MCF 10A (cell line): ENCODE measurements at places on chromosomes 13 and 19. TPM values are rescaled to one million over a fixed set of nuclear protein-coding genes. Genes with fewer than 3 reads are reported as not detected.

SPATA13 gene
- 2.2 TPM in 2 replicates for total RNA-seq

ACER1 gene
- total RNA-seq, result not detected in 2 replicates

TJP3 gene
- 0.69 and 1.6 TPM in 2 replicates for total RNA-seq

- no peak for DNase-seq
Measured at GRCh38 chr19:6263735-6264444, 15.9 kb downstream of the MLLT1 start.

DNA sequence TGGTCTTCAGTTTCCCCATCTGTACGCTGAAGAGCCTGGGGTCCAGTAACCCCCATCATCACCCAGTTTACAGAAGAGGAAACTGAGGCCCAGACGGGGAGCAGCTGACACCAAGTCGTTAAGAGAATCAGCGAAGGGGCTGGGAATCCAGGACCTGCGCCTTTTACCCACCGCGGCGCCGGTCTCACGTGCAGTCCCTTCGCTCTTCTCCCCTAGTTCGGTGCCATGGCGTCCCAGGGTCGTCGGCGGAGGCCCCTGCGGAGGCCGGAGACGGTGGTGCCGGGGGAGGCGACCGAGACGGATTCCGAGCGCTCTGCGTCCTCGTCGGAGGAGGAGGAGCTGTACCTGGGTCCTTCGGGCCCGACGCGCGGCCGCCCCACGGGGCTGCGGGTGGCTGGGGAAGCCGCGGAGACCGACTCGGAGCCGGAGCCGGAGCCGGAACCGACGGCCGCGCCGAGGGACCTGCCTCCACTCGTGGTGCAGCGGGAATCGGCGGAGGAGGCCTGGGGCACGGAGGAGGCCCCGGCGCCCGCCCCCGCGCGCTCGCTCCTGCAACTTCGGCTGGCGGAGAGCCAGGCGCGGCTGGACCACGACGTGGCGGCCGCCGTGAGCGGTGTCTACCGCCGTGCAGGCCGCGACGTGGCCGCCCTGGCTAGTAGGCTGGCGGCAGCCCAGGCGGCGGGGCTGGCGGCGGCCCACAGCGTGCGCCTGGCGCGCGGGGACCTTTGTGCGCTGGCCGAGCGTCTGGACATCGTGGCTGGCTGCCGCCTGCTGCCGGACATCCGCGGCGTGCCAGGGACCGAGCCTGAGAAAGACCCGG is 698 bp downstream of the BLOC1S3 start:
- peak; percentile 42 for DNase-seq

DNA sequence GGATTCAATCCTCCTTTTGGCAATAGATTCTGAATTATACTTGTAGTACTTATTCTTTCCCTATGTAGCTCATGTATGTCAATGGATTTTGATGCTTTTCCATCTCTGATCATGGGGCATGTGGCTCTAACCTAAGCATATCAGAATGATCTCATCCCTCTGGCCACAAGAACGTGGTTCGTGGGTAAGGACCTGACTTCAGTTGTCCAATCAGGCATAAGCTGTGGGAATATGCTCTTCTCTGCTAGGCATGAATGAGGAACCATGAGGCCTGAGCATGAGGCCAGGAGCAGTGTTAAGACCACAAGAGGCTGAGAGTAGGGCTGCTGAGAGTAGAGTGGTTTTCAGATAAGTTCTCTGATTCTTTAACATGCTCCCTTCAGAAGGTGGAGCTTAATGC is 292.4 kb upstream of the TSHZ3 start:
- DNase-seq, result no peak

- no peak for DNase-seq
Measured at GRCh38 chr19:50673118-50673517, 23.9 kb downstream of the C19orf81 start.

DNA sequence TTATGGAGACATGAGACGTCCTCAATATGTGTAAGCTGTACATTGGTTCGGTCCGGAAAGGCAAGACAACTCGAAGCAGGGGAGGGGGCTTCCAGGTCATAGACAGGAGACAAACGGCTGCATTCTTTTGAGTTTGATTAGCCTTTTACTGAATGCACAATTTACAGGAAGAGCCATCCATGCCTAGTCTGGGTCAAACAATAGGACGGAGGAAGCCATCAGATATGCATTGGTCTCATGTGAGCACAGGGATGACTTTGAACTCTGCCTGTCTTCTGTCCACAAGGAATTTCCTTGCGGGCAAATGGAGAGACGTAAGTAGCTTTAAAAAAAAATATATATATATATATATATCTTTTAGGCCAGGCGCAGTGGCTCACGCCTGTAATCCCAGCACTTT is 1.9 kb upstream of the CCNP start:
- DNase-seq, result no peak

GRCh38 chr13:102651892-102652291 is 43.0 kb downstream of the METTL21C start:
- peak; percentile 79 for DNase-seq

- no peak for DNase-seq
Measured at GRCh38 chr13:23690668-23691067, 120.5 kb downstream of the TNFRSF19 start.

DNA sequence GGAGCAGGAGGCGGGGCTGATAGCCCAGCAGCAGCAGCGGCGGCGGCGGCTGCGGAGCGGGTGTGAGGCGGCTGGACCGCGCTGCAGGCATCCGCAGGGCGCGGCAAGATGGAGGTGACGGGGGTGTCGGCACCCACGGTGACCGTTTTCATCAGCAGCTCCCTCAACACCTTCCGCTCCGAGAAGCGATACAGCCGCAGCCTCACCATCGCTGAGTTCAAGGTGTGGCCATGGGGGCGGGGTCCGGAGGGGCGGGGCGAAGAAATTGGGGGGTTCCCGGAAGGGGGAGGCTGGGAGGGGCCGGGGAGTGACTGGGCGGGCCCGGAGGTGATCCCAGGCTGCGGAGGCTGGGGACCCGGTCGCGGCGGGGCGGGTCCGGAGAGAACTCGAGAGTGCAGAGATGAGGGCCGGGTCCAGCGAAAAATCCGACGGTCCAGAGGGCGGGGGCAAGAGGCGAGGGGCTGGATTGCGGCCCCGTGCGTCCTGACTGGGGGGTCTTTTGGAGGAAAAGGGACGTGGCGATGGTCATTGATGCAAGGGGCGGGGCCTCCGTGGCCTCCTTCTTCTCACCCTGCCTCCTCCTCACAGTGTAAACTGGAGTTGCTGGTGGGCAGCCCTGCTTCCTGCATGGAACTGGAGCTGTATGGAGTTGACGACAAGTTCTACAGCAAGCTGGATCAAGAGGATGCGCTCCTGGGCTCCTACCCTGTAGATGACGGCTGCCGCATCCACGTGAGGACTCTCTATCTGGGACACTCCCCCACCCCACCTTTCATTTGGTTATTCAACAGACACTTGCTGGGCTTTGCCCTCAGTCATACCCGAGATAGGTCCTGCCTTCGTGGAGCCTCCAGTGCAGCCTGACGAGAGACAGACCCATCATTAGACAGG is at the start of gene TBCB:
TSS of gene TBCB (plus strand) at position 16 of the 891 bp plus-strand sequence. CDS start at position 109, 93 bp downstream.
- no peak for DNase-seq

- no peak for DNase-seq
Measured at GRCh38 chr13:62524061-62524460, 1108.4 kb upstream of the PCDH20 start.

- DNase-seq, result peak; percentile 35
Measured at GRCh38 chr19:1471010-1471514, 8.0 kb downstream of the C19orf25 start.

DNA sequence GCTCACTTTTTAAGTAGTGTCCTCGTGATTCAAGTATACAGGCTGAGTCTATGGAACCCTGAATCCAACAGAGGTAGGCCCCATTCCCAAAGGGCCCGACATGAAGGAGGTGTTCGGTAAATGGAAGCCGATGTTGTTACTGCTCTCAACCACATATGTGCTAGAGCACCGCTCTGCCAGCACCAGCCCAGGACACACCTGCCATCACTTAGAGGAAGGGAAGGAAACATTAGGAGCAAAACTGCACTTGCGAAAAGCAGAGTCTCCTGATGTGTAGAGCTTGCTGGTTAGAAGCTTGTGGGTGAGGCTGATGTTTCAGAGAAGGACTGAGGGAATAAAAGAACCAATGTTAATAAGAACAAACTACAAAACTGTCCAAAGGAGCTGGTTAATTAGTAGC is 9.4 kb upstream of the CCDC97 start:
- no peak for DNase-seq

DNA sequence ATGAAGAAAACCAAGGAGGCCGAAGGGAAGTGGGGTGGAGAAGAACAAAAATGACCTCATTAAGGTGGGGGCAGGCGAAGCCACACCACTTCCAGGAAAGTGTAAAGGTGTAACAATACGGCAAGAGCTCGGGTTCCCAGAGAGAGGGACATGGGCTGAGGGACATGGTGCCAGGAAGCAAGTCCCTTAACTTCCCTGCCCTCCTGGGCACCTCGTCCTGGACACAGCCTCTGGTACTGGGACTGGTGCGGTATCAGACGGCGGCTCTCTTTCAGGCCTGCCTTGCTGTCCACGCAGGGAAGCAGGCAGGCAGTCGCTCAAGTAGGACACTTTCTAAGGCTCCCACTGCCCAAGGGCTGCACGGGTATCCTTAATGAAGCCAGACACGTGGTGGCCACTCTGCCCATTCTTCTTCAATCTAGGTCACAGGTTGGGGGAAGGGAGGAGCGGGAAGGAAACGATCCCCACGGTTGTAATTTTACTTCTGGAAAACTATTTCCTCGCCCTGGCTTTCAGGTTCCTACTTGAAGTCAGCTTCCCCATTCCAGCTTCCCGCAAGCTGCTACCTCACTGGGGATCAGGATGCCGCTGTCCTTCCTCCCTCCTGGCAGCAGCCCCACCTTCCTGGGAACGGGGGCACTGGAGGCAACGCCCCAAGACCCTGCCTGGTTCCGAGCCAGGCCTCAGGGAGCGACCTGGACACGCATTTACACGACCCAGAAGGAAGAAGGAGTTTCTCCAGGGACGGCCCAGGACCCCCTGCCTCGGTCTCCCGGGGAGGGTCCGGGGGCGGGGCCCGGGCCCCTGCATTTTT is 1.2 kb downstream of the AP3D1 start:
- DNase-seq, result peak; percentile 29
